Lung microvascular endothelial cell (primary cell): ENCODE measurements at places on chromosomes 5 and 9. TPM values are rescaled to one million over a fixed set of nuclear protein-coding genes. Genes with fewer than 3 reads are reported as not detected.

LAMC3 gene
- 0.65 and 2.6 TPM in 2 replicates for total RNA-seq

ZNG1A gene
- 10.7 and 20.9 TPM in 2 replicates for total RNA-seq

SOX30 gene
- total RNA-seq: not detected in 2 replicates

KIAA0825 gene
- 0.44 and 0.99 TPM in 2 replicates for total RNA-seq

SLC22A4 gene
- 2.4 and 4.4 TPM in 2 replicates for total RNA-seq

ARSI gene
- total RNA-seq: 0.22 TPM in 1 of 2 replicates, not detected in the other

PTAR1 gene
- total RNA-seq: 30.1 and 49.6 TPM in 2 replicates

RNF183 gene
- not detected in 2 replicates for total RNA-seq
